Dorsolateral prefrontal cortex (tissue), 122 donors: ENCODE measurements at places on chromosomes 12 and 14.
A peak's percentile ranks its signal among the peaks of the same experiment; 100 is the strongest.

DNA sequence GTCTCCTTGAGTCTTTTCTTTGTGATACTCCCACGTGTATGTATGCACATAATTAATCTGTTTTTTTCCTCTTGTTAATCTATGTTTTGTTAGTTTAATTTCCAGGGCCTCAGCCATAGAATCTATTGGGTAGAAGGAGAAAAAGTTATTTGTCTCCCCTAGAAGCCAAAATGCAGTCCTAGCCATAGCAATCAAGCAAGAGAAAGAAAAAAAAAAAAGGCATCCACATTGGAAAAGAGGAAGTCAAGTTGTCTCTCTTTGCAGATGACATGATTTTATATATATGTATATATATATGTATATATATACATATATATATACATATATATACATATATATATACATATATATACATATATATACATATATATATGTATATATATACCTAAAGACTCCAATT, 25.4 kb upstream of the ETV6 start:
- no peak for DNase-seq

DNA sequence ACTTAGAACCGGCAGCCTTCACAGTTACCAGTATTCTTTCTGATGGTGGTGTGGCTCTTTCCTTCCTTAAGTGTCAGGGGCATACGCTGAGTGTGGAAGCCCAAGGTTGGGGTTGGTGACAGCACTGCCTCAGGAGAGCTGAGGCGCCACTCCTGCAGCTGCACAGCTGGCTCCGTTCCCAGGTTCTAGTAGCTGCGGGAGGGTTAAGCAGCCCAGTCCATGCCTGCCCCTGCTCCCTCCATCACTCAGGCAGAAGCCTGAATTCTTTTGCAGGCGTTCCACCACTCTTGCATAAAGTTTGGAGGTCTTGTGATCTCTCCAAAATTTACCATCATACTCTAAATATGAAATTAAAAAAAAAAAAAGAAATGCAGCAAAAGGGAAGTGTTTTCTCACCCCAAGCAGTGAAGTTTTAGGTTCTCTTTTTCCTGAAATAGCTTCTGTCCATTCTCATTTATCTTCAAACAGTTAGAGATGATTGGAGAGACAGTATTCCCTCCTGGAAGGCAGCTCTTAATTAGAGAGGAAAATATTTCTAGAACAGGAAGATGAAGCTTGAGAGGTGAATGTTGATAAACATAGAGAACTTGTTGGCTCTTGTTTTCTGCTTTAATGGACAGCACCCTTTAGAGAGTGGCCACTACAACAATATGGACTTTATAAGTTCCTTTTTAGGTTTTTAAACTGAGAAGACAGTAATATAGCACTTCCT, 136.1 kb downstream of the FGD4 start:
- DNase-seq, result peak; percentile 84

DNA sequence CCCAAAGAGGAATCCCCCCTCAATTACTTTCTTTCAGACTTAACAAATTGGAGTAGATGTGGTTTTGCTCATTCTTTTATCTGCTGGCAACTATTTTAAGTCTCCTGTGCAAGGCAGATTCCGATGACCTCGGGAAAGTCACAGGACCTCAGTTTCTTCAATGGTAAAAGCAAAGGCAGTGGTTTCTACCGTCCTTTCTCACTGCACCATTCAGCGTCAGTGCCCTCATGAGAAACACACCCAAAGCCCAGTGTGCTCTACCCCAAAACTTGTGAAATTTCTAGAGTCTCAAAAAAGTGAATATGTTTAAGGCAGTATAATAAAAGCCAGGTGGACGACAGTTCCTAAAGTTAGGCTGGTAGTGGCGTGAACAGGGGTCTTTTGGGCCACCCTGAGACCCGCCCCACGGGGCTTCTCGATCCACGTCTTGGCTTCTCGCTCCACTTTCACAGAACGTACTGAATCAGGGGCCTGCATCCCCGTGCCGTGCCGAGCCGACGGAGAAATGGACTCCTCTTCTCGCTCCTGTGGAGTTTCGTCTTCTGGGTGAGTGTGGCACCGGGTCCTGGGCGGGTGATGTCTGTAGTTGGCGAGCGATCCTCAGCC, 1.3 kb upstream of the ARHGAP5 start:
- peak; percentile 58 for DNase-seq

DNA sequence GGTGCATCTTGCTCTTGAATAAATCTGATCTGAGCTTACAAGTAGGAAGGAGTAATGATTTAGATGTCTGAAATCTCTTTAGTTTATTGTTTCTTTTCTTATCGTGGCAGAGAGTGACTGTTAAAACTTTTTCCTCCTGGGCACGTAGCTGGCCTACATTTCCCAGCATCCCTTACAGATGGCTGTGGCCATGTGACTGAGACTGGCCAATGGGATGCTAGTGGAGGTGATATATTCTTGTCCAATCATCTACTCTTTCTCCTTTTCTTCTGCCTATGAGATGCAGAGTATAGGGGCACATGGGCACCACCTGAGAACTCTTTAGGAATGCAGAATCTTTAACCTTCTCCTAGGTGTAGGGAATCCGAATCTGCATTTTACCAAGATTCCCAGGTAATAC, 237.3 kb downstream of the RGS6 start:
- DNase-seq, result no peak

DNA sequence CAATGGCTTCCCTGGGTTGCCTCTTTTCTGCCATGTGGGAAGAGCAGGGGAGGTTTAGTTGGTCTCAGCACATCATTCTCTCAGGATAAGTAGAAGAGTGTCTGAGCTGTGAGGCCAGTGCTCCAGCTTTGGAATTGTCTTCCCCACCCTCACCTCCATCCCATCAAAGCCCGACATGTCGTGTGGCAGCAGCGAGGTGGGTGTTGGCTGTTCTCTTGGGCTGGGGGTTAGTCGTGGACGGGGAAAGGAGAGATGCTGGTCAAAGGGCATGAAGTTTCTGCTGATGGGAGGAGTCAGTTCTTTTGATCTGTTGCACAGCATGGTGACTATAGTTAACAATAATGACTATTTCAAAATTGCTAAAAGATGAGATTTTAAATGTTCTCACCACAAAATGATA, 404.2 kb downstream of the TMEM121 start:
- DNase-seq, result peak; percentile 20

GRCh38 chr12:132562489-132563021, 47.8 kb downstream of the LRCOL1 start:
- no peak for DNase-seq

- DNase-seq, result no peak
Observed at GRCh38 chr12:3150931-3151835, 74.0 kb downstream of the TSPAN9 start.

DNA sequence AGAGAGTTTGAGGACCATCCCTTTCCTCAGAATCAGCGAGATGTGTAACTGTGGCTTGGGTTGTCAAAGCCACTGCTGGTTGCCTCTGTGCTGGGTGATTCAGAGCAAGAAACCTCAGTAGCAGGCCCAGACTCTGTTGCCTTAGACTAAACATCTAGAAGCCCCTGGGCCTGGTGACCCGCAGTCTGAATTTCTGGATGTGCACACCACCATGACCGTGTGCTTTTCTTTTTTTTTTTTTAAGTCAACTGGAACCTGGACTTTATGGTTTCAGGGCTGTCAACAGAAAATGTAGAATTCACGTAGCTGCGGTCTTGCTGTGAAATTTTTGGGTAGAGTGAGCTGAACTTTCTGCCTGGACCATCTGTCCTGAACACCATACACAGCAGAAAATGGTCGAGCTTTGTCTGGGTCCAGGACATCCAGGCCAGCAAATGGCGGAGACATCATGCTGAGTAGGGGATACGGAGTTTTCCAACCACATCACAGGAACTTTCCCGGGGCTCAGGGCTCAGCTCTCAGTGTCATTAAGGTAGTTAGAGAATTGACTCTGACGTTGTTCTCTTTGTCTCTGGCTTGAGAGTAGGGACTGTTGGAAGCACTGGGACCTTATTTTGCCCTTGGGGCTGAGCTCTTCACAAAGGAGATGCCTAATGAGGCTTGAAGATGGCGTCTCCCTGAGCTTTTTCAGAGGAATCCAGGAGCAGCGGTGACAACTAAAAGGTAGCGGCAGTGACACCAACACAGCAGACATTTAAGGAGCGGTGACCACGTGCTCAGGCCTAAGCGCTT, 23.0 kb upstream of the BATF start:
- no peak for DNase-seq

DNA sequence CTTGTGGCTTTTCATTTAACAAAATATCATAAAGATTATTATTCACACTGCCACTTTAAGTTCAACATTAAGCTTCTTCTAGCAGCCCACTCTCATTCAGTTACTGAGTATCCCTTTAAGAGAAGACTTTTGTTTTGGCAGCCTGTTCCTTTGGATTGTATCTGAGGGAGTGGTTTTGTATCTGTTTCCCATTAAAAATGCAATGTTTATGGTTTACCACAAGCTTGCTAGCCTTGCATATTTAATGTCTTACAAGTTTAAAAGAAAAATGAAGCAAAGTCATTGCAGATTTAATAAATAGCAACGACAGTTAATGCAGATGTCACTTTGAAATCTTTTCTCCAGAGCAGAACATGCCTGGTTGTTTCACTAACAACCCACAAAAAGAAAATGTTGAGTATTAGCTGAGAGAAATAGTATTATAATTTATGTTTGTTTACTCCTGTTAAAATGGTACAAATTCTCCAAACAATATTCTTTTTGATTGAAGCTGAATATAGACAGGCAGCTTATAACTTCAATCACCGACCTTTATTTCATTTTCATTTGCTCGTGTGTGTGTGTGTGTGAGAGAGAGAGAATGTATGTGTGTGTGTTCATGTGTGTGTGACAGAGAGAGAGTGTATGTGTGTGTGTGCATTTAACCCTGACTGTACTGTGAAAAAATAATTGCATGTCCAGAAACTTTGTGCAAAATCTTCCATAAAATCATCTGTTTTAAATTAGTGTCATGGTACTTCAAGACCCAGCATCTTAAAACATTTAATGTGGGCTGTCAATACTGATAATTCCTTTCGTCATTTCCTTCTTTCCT, 1.8 kb downstream of the DCN start:
- no peak for DNase-seq

DNA sequence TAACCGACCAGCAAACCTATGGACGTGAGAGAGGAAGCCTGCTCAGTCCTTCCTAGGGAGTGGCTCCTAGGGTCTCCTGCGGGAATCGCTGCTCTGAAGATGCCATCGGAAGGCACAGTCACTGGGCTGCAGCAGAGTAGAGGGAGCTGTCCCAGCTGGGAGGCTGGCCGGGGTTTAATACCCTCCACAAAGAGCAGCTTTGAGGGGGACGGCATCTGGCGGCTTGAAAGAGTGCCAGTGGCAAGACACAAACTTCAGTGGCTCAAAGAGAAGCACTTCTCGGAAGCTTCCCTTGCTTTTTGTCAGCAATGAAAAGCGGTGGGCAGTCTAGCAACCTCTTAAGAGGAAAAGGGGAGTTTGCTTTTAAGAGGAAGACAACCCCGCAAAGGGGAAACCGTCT, 114.6 kb downstream of the TMEM132C start:
- DNase-seq, result peak; percentile 70

DNA sequence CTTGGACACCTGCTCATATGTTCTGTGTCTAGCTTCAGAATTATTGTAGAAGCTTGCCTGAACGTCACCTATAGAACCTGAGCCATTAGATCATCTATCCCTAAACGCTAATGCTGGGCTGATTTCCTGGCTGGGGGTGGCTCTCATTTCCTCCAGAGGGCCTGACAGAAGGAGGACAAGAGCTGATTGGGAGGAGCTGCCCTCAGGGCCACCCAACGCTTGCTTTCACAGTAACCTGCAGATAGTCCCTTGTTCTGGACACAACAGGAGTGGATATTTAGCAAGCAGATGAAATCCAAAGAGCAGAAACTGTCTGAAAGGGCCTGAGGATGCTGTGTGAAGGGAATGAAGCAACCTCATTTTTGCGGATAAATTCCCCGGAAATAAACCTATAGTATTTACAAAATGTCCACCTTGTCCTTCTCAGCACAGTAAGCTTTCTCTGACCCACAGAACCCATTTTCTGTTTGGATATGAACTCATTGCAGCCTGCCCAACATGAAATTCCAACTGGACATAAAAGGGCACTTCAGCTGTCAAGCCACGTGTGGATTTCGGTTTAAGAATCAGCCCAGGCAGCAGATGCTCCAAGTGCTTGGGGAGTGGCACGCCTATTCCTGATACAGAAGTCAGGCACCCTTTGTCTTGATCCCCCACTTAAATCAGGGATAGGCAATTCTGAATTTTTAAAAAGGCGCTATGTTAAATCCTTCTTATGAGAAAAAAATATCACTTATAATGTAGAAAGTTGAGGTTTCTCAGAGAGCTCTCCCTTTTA, 32.8 kb upstream of the TUBA1C start:
- DNase-seq, result no peak

GRCh38 chr14:64758691-64759554, 54.7 kb downstream of the PLEKHG3 start:
- DNase-seq, result no peak
